Ascending aorta (tissue), 2 donors: ENCODE measurements at places on chromosomes 3 and 15. TPM values are rescaled to one million over a fixed set of nuclear protein-coding genes. Genes with fewer than 3 reads are reported as not detected.
A peak's percentile ranks its signal among the peaks of the same experiment; 100 is the strongest.

The HDC gene
- not detected for total RNA-seq

- H3K4me3 ChIP-seq: no peak overlapping the region
- H3K27ac ChIP-seq: no peak overlapping the region
- H3K27me3 ChIP-seq: no peaks in the 10 kb centered on the region
- H3K4me1 ChIP-seq: no peaks in the 10 kb centered on the region
Observed at GRCh38 chr3:38554127-38554827, 58.1 kb downstream of the EXOG start.

GRCh38 chr3:190150681-190151080 is 30.0 kb upstream of the P3H2 start:
- DNase-seq: no peak
- H3K4me1 ChIP-seq: peaks cover 3% of the 10 kb centered on the region
- H3K4me3 ChIP-seq: no peak overlapping the region

- no peaks in the 10 kb centered on the region for H3K4me1 ChIP-seq
- no peak for DNase-seq
- no peaks in the 10 kb centered on the region for H3K27me3 ChIP-seq
Observed at GRCh38 chr3:197471221-197472010, 84.4 kb downstream of the BDH1 start.

The ZWILCH gene
- 2.3 TPM for total RNA-seq

- no peaks in the 10 kb centered on the region for H3K36me3 ChIP-seq
- H3K4me3 ChIP-seq: no peak overlapping the region
- no peaks in the 10 kb centered on the region for H3K27me3 ChIP-seq
- DNase-seq: no peak
- no peak overlapping the region for H3K27ac ChIP-seq
Observed at GRCh38 chr3:129347458-129347845, 68.8 kb downstream of the HMCES start.

DNA sequence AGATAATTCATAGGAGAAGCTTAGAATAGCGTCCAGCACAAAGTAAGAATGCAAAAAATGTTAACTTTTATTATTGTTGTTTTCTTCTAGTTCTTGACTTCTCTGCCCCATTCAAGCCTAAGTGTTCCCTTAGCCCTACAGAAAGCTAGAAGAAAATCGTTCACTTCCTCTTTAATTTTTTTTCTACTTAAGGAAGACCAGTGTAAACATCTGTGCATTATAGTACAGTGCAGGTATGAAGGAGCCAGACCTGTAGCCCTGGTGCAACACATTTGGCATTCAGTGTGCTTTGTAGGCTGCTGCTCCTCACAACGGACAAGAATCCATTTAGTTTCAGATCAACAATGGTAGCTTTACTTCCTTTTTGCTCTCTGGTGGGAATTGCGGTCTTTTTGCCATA is 127.8 kb upstream of the SLC7A14 start:
- H3K4me3 ChIP-seq: no peak overlapping the region
- no peaks in the 10 kb centered on the region for H3K36me3 ChIP-seq
- no peak for DNase-seq
- no peaks in the 10 kb centered on the region for H3K27me3 ChIP-seq
- H3K27ac ChIP-seq: no peak overlapping the region
- H3K4me1 ChIP-seq: no peaks in the 10 kb centered on the region

DNA sequence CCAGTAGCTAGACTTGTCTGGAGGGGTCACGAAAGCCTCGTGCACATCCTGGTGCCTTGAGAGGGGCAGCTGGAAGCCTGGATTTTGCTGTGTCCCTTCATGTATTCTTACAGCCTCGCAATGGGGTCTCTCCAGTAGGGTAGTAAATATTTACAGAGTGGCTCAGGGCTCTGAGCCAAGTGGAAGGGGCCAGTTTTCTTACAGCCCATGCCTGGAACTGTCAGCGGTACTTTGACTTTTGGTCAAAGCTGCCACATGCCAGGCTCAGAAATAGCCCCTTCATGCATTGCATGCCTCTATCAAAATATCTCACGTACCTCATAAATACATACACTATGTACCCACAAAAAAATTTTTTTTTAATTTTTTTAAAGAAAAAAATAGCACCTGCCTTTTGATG is 119.2 kb downstream of the OSBPL10 start:
- H3K4me1 ChIP-seq: no peaks in the 10 kb centered on the region
- H3K27ac ChIP-seq: no peak overlapping the region
- no peaks in the 10 kb centered on the region for H3K27me3 ChIP-seq
- H3K4me3 ChIP-seq: no peak overlapping the region

DNA sequence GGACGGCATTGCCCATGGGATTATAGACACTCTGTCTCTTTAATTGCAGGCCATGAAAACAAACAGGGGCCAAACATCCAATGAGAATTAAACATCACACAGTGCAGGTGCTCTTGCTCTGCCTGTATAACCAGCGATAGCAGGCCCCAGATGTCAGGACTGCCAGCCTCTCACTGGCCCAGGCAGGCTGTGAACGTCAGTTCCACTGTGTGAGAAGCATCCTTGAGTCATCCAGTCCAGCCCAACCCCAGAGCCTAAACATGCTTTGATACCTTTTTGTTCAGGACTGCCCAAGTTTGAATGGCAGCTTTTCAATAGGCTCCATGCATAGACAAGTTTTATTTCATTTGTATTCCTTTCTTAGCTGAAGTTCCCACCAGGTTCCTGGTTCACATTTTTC is 189.8 kb downstream of the SLCO3A1 start:
- H3K36me3 ChIP-seq: no peaks in the 10 kb centered on the region
- DNase-seq: no peak
- no peaks in the 10 kb centered on the region for H3K4me1 ChIP-seq
- H3K27me3 ChIP-seq: no peaks in the 10 kb centered on the region
- no peak overlapping the region for H3K27ac ChIP-seq
- no peak overlapping the region for H3K4me3 ChIP-seq

The SLC7A14 gene
- total RNA-seq: not detected

GRCh38 chr3:197828-198491 is 1.4 kb downstream of the CHL1 start:
- peaks cover 9% of the 10 kb centered on the region for H3K4me1 ChIP-seq
- H3K27ac ChIP-seq: no peak overlapping the region
- no peaks in the 10 kb centered on the region for H3K27me3 ChIP-seq
- no peaks in the 10 kb centered on the region for H3K36me3 ChIP-seq
- peak overlapping the region; percentile 42 for H3K4me3 ChIP-seq

GRCh38 chr15:101185770-101186169 is 66.1 kb downstream of the CHSY1 start:
- no peak overlapping the region for H3K27ac ChIP-seq
- no peaks in the 10 kb centered on the region for H3K36me3 ChIP-seq
- no peak overlapping the region for H3K4me3 ChIP-seq
- H3K4me1 ChIP-seq: no peaks in the 10 kb centered on the region
- no peaks in the 10 kb centered on the region for H3K27me3 ChIP-seq
- no peak for DNase-seq

The GABRG3 gene
- not detected for total RNA-seq

- H3K4me1 ChIP-seq: no peaks in the 10 kb centered on the region
- no peaks in the 10 kb centered on the region for H3K27me3 ChIP-seq
- no peak overlapping the region for H3K27ac ChIP-seq
- H3K4me3 ChIP-seq: no peak overlapping the region
- no peak for DNase-seq
- H3K36me3 ChIP-seq: no peaks in the 10 kb centered on the region
Observed at GRCh38 chr3:190620886-190621608, 107.2 kb downstream of the IL1RAP start.

DNA sequence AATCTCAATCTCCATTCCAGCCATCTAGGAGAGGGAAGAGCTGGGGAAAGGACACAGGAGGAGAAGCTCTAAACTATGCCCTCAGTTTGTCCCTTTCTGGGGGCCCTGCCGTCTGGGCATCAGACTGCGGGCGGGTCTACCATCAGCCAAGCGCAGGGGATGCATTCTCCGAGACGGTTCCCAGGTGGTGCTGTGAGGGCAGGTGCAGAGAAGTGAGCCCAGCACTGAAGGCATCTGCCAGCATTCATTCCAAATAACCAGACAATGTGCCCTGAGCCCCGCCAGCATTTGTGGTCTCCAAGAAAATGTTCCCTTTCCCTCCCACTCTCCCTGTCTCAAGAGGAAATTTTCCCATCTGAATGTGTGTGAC is 265.7 kb downstream of the XXYLT1 start:
- no peak overlapping the region for H3K4me3 ChIP-seq
- H3K36me3 ChIP-seq: no peaks in the 10 kb centered on the region
- no peak for DNase-seq

- no peak overlapping the region for H3K27ac ChIP-seq
- no peak overlapping the region for H3K4me3 ChIP-seq
- DNase-seq: no peak
- H3K4me1 ChIP-seq: no peaks in the 10 kb centered on the region
- no peaks in the 10 kb centered on the region for H3K36me3 ChIP-seq
- H3K27me3 ChIP-seq: no peaks in the 10 kb centered on the region
Observed at GRCh38 chr3:125386811-125387210, 11.7 kb upstream of the ZNF148 start.

The CNTN3 gene
- total RNA-seq: 0.11 TPM

The NUDT16 gene
- total RNA-seq: 41.0 TPM

The RCCD1 gene
- 10.0 TPM for total RNA-seq

GRCh38 chr3:16516695-16517481 is 3.4 kb upstream of the RFTN1 start:
- no peak for DNase-seq
- H3K4me3 ChIP-seq: no peak overlapping the region
- H3K36me3 ChIP-seq: no peaks in the 10 kb centered on the region
- peak overlapping the region; percentile 13 for H3K27ac ChIP-seq

DNA sequence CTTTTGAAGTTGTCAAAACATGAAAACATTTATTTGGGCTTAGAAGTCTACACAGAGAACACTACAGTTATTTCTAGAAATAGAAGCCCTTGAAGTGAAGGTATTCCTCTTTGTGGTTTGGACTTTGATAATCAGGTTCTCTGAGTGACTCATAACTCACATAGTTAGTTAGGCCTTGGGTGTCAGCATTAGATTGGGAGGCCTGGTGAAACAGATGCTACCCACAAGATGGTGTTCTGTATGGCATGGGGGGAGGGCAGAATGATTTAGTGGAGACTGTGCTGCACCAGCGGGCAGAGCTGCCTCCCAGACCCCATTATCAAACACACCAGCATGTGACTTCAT is 108.9 kb upstream of the ETV5 start:
- no peaks in the 10 kb centered on the region for H3K4me1 ChIP-seq
- H3K4me3 ChIP-seq: no peak overlapping the region
- H3K27ac ChIP-seq: no peak overlapping the region
- no peak for DNase-seq

The FOXB1 gene
- total RNA-seq: not detected

GRCh38 chr3:51539291-51539941 is 897 bp downstream of the RAD54L2 start:
- H3K27ac ChIP-seq: peak overlapping the region; percentile 90
- H3K4me3 ChIP-seq: peak overlapping the region; percentile 83
- H3K27me3 ChIP-seq: no peaks in the 10 kb centered on the region
- peaks cover 16% of the 10 kb centered on the region for H3K4me1 ChIP-seq
- peaks cover 10% of the 10 kb centered on the region for H3K36me3 ChIP-seq
- DNase-seq: peak; percentile 62

DNA sequence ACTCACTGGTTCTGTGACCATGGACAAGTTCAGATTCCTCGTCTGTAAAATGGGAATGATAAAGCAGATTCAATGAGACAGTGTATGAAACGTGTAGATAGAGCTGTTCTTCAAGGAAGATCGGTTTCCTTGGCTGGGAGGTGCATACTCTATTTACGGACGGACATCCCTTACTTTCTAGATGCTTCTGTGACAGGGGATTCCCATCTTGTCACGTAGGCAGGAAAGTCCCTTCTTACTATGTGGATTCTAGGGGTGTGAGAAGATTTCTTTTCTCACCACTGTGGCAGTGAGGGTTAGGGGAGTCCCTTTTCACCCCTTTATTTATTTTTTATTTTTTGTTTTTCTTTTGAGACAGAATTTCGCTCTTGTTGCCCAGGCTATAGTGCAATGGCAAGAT is 180.9 kb upstream of the TBL1XR1 start:
- H3K4me3 ChIP-seq: no peak overlapping the region
- H3K27me3 ChIP-seq: no peaks in the 10 kb centered on the region
- no peak for DNase-seq
- no peaks in the 10 kb centered on the region for H3K4me1 ChIP-seq
- H3K36me3 ChIP-seq: no peaks in the 10 kb centered on the region
- no peak overlapping the region for H3K27ac ChIP-seq

The FOXL2NB gene
- not detected for total RNA-seq

DNA sequence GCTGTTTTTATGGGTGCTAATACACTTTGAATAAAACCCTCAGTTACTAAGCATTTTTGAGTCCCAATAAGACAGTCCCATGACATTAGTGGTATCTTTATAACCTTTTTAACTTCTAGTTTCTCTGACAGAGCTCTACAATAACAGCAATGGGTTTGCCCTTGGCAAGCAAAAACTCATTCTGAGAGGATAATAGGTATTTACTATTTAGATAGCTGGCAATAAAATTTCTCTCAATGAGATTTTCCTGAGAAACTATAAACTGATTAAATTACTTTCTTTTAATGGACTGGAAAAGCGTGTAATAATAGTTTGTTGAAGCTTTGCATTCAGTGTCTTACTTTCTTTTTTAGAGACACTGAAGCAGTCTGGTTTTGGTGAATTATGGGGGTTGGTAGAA is 168.0 kb upstream of the MLF1 start:
- no peak overlapping the region for H3K4me3 ChIP-seq
- H3K27ac ChIP-seq: no peak overlapping the region
- no peaks in the 10 kb centered on the region for H3K4me1 ChIP-seq

The SLC24A5 gene
- total RNA-seq: not detected

The TICRR gene
- total RNA-seq: not detected

GRCh38 chr3:104347291-104347690 is 1019.4 kb upstream of the ALCAM start:
- H3K4me1 ChIP-seq: no peaks in the 10 kb centered on the region
- H3K4me3 ChIP-seq: no peak overlapping the region
- H3K27me3 ChIP-seq: no peaks in the 10 kb centered on the region
- no peaks in the 10 kb centered on the region for H3K36me3 ChIP-seq
- no peak overlapping the region for H3K27ac ChIP-seq

- H3K36me3 ChIP-seq: no peaks in the 10 kb centered on the region
- H3K4me3 ChIP-seq: no peak overlapping the region
- no peak for DNase-seq
- H3K27ac ChIP-seq: no peak overlapping the region
Observed at GRCh38 chr3:140559546-140559945, 118.3 kb upstream of the TRIM42 start.

DNA sequence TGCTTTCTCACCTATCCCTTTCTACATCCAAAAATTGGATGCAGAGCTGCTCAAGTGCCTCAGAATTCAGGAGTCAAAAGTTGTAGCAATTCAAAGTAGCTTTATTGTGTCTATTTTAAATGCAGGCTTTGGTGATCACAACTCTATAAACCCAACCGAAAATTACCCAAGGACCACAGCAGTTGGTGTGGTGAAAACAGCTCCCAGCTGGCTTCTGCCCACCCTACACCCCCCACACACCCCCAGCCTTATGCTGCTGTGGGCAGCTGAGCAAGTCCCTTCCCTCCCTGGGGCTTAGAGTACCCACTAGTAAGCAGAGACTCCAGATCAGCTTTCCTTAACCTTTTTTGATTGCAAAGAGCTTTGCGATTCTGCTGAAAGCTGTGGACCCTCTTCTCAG is 5.8 kb upstream of the HES1 start:
- H3K4me1 ChIP-seq: peaks cover 18% of the 10 kb centered on the region
- DNase-seq: no peak
- no peak overlapping the region for H3K4me3 ChIP-seq
- no peaks in the 10 kb centered on the region for H3K36me3 ChIP-seq
- no peaks in the 10 kb centered on the region for H3K27me3 ChIP-seq

- no peaks in the 10 kb centered on the region for H3K4me1 ChIP-seq
- DNase-seq: no peak
- no peak overlapping the region for H3K27ac ChIP-seq
- no peaks in the 10 kb centered on the region for H3K36me3 ChIP-seq
- no peaks in the 10 kb centered on the region for H3K27me3 ChIP-seq
Observed at GRCh38 chr15:80679804-80680175, 15.3 kb upstream of the ABHD17C start.

GRCh38 chr3:98984024-98984423 is 82.5 kb upstream of the DCBLD2 start:
- no peak for DNase-seq
- no peak overlapping the region for H3K4me3 ChIP-seq
- no peak overlapping the region for H3K27ac ChIP-seq
- no peaks in the 10 kb centered on the region for H3K4me1 ChIP-seq
- no peaks in the 10 kb centered on the region for H3K36me3 ChIP-seq
